Fibroblast of the aortic adventitia (primary cell): ENCODE measurements at places on chromosomes 5 and 9. TPM values are rescaled to one million over a fixed set of nuclear protein-coding genes. Genes with fewer than 3 reads are reported as not detected.

Gene TAS2R1
- total RNA-seq, result not detected in 2 replicates

Gene GM2A
- total RNA-seq, result 26.2 and 42.6 TPM in 2 replicates

Gene CMBL
- total RNA-seq, result 12.3 and 13.6 TPM in 2 replicates

Gene ESM1
- 1.1 and 19.6 TPM in 2 replicates for total RNA-seq

Gene FAM221B
- not detected in 2 replicates for total RNA-seq

Gene ROPN1L
- 0.63 TPM in 1 of 2 replicates, not detected in the other for total RNA-seq

Gene SPRY4
- total RNA-seq, result 1.3 and 13.9 TPM in 2 replicates

Gene IER5L
- 28.0 and 42.0 TPM in 2 replicates for total RNA-seq

Gene TEK
- 1.7 and 3.8 TPM in 2 replicates for total RNA-seq

Gene SLC6A19
- not detected in 2 replicates for total RNA-seq

Gene LCN1
- total RNA-seq, result not detected in 2 replicates

Gene MELK
- 2.9 and 44.4 TPM in 2 replicates for total RNA-seq

Gene SMIM33
- not detected in 2 replicates for total RNA-seq

Gene PPP1R2B
- total RNA-seq, result 0.09 TPM in 1 of 2 replicates, not detected in the other

Gene CRB2
- total RNA-seq, result 0.08 TPM in 1 of 2 replicates, not detected in the other

Gene GARNL3
- 1.1 and 2.5 TPM in 2 replicates for total RNA-seq

Gene PCDHGA6
- total RNA-seq, result 3.9 and 7.4 TPM in 2 replicates

Gene RAPGEF6
- total RNA-seq, result 17.5 and 47.0 TPM in 2 replicates

Gene VLDLR
- total RNA-seq, result 12.7 and 41.3 TPM in 2 replicates

Gene MED10
- total RNA-seq, result 17.5 and 26.7 TPM in 2 replicates

Gene CHSY3
- total RNA-seq, result 2.9 and 17.8 TPM in 2 replicates

Gene LIFR
- total RNA-seq, result 38.6 and 45.0 TPM in 2 replicates

Gene MOB3B
- under 0.01 and 0.25 TPM in 2 replicates for total RNA-seq

Gene TIGD6
- 5.7 and 7.3 TPM in 2 replicates for total RNA-seq

Gene MXD3
- total RNA-seq, result 2.6 and 17.5 TPM in 2 replicates

Gene NIPAL4
- total RNA-seq, result under 0.01 TPM in 1 of 2 replicates, not detected in the other

Gene HSPA9
- total RNA-seq, result 394 and 568 TPM in 2 replicates

Gene ZNF300
- total RNA-seq, result 7.5 and 8.1 TPM in 2 replicates

Gene QRFP
- not detected in 2 replicates for total RNA-seq

Gene ATOSB
- 14.1 and 22.1 TPM in 2 replicates for total RNA-seq

Gene TOR4A
- 12.6 and 31.3 TPM in 2 replicates for total RNA-seq
